ENCODE measurements at places on chromosomes 2 and 18.

DNA sequence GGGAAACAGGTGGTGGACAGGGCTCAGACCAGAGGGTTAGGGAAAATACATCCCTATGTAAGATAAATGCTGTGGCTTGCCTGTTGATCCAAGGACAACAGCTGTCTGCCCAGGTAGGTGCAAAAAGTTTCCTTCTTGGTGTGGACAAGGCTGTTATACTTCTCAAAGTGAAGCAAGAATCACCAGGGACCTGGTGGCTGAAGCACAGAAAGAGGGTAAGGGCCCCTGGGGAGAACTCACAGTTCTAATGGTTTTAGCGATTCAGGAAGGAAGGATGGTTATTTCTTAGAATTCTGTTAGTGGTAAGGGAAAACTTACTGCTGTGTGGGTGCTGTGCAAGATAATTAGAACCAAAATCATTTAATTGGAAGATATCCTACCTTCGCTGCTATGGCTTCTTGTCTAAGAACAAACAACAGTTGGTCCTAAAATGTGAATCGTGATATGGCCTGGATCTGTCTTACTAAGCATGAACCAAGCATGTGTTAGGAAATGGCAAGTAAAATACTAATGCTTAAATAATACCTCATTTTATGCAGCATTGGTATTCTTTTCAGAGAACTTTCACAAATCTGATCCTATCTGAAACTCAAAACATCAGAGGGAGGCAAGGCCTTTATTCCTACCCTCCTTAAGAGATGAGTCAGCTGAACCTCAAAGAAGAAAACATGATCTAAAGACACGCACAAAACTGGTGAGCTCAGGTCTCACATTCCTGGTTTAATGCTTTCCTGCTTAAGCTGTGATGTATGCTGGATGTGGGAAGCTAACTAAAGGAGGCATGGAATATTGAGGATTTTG, 159.2 kb upstream of the THUMPD2 start:
- DNase-seq = peak; percentile 63

DNA sequence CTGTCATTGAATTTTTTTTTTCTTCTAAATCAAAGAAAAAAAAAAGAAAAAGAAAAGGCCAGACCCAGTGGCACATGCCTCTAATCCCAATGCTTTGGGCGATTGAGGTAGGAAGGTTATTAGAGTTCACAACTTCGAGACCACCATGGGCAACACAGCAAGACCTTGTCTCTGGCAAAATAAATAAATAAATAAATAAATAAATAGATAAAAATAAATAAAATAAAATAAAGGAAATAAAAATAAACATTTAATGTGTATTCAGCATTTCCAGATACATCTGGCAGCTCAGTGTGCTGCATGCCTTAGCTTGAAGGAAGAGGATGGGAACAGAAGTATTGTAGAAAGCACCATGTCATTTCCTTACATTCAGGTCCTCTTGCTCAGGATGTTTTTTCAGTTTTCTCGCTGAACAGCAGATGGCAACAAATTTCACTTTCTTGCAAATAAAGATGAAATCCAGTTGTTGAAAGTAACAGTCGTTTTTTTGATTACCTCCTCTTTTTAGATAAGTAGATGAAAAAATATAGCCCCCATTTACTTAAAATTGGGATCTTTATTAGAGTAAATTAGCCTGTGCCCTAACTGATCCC, 25.7 kb upstream of the FAM178B start:
- peak; percentile 3 for DNase-seq

DNA sequence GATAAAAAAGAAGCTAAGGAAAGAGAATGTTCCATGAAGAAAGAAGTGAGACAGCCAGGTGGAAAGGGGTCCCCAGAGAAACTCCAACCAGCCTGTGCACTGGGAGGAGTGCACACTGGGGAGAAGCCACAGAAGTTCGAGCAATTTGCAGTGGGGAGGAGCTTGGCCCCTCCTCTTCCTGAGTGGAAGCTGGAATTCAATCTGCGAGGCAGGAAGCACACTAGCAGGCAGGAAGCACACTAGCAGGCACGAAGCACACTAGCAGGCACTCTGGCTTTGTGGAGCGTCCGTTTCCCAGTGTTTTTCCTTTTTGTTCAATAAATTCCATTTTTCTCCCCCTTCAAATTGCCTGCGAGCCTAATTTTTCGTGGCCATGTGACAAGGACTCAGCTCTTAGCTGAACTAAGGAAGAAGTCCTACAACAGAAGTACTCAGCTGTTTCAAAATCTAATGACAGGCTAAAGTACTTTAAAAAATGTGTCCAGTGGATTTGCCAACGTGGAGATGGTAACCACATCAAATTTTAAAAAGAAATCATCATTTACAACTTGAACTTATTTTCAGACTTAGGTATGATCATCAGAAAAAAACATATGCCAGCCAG, 21.4 kb upstream of the SPIRE1 start:
- DNase-seq = no peak

DNA sequence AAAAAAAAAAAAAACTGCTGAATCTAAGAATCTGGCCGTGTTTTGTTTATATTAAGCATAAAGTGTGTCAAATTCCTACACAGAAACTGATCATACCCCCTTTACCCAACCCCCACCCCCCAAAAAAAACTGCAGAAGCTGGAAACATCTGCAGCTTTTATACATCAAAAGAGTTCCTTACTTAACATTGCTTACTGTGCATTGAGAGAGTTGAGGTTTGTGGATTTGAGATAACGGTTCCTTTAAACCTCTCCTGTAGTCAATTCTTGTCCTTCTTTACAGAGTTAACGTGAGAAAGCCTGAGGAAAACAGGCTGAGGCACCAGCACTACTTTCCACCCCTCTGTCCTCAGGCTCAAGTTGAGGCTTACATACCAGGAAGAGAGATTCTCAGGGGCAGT, 34.5 kb downstream of the FRZB start:
- no peak for DNase-seq

DNA sequence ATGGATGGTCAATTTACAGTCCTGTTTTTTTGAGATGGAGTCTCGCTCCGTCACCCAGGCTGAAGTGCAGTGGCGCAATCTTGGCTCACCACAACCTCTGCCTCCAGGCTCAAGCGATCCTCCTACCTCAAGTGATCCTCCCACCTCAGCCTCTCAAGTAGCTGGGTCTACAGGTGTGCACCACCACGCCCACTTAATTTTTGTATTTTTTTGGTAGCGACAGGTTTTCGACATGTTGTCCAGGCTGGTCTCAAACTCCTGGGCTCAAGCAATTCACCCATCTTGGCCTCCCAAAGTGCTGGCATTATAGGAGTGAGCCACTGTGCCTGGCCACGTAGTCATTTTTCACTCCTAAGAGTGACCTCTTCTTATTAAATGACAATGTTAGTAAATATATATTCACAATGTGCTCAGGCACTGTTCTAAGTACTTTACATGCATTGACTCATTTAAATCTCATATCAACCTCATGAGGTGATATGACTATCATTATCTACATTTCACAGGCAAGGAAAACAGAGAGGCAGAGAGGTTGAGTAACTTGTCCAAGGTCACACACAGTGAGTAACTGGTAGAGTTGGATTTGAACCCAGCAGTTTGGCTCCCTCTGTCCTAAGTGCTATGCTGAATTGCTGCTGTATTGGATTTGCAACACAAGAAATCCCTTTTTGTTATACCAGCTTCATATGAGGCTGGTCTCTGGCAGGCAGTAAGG, 5.6 kb upstream of the DIS3L2 start:
- DNase-seq = no peak

- no peak for DNase-seq
Measured at GRCh38 chr18:79930020-79930642, 21.3 kb downstream of the SLC66A2 start.

GRCh38 chr2:11342551-11343367, 1.7 kb downstream of the ROCK2 start:
- peak; percentile 74 for DNase-seq

DNA sequence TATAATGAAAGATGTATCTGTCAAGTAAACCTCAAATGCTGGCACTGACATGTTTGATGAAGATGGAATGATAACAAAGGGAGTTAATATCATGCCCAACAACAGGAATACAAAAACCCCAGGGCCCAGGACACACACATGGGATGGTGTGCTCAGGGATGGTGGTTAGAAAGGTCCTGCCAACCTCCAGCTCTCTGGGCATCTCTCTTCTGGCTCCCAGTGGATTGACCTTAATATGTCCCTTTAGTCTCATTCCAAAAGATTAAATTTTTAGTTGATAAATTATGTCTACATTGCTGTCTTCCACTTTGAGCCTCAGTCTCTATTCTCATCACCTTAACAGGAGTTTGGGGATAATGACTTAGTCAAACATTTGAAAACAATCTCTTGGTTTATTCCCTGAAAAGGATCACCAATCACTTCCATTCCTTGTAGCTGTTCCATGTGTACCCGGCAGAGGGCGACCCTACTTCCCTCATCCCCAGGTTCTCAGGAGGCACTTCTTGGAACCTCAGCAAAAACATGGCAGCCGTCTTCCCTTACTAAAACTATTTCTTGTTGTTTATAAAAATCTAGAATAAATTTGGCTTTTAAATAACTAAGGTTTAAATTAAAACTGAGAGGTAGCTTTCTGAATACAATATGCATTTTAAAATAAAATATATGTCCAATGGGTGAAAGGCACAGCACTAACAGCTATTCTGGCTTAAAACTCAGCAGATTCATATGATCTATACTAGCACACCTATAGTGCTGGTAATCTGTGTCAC, 29.6 kb downstream of the MCEE start:
- DNase-seq = no peak

- DNase-seq = no peak
Measured at GRCh38 chr2:101200676-101201075, 49.5 kb upstream of the TBC1D8 start.

DNA sequence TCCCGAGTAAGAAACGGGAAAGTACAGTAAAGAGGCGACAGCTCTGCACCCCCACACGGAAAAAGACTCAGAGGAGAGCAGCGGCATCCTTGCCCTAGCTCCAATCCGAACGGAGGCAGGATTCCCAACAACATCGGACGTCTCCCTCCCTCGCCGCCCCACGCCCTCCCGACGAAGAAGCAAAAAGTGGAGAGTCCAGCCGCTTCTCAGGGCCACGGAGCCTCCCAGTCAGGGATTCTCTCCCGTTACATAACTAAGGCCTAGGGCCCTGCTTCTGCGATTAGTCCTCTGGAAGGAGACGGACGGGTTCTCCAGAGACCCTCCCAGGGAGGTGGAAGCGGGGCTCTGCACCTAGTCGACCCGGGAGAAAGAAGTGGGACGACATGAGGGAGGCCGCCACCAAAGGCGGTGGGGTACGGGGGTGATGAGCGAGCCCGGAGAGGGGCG, 587 bp downstream of the SUMO1 start:
- DNase-seq = no peak

GRCh38 chr18:3458952-3459853, 9.2 kb downstream of the TGIF1 start:
- DNase-seq = no peak

GRCh38 chr2:135870571-135870970, 5.7 kb downstream of the MCM6 start:
- DNase-seq = no peak

DNA sequence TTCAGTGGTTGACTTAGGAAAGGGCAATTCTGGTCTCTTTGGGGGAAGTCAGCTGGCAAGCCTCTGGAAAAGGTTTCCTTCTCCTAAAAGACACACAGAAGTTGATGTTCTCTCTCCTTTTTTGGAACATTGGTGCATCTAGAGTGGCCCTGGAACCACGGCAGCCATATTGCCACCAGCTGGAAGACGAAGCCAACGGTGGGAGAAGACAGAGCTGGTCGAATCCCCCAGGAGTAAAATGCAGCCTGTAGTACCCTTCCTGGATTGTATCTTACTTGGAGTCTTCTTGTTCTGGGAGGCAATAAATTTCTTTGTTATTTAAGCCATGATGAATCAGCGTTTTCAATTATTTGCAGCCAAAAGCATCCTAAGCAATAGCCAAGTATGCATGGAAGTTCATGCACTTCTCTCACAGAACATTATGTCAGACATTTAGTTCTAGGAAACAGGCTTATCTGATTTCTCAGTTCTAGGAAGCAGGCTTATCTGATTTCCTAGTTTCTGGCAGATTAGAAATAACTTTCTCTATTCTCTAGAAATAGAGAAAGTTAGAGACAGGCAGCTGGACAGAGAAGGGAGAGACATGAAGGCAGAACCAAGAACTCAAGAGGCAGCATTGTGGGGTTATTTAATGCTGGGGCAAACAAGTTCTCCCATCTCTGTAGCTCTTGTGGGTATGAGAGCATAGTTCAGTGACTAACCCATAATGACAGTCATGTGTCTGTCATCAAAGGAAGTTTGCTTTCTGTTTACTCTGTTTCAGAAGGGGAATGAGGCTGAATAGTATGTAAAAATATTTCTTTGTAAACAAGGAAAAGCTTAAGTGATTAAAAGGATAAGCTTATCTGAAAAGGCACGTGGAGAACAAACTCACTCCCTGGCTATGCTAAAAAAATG, 40.5 kb upstream of the NABP1 start:
- DNase-seq = no peak

GRCh38 chr2:162324953-162325352, 6.5 kb upstream of the IFIH1 start:
- DNase-seq = no peak

DNA sequence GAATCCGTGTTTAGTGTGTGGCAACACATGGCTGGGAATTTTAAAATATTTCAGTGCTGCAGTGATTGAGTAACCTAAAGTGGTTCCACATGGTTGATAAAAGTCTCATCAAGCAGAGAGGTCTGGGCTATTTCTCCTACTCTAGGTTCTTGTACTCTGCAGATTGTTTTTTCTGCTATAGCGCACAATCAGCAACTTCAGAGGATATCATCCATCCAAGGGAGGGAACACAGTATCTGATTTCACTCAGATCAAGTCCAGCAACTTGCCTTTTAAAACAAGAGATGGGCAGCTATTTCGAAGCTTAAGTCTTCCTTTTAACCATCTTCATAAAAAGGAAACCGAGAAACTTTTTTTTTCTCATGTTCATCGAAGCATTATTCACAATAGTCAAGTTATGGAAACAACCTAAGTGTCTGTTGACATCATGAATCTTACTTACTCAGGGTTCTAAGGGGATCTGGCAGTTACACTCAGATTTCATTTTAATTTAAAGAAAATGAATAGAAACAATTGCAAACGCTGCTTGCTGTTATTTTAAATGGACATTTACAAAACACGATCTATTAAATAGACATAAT, 172.7 kb upstream of the TRIB2 start:
- DNase-seq = no peak

- no peak for DNase-seq
Measured at GRCh38 chr2:196331143-196331542, 159.8 kb upstream of the STK17B start.

DNA sequence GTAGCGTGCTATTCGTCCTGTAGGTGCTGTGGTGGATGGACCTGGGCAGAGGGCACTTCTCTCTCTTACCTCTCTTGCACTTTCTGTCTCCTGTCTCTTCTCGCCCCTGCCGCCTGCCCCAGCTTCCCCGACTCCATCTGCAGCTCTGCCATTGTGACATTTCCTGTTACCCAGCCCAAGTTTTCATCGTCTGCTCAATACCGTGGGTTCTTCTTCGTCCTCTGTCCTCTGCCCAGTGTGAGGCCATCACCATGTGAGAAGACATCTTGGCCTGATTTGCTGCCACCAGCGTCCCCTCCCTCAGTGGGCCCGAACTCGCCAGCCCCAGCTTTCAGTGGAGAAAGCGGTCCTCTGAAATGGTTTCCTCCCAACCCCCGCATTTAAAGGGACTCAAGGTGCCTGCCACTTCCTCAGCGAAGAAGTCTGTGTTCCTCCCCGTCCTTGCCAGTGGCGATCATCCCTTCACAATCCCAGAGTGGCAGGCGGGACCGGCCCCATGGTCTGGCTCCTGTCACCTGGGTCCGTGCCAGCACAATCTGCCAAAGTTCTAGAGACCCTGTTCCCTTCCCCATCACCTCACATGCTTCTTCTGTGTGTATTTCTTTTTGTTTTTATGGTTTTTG, 18.0 kb downstream of the TGOLN2 start:
- DNase-seq = no peak

GRCh38 chr2:12881952-12882351, 165.2 kb downstream of the TRIB2 start:
- DNase-seq = no peak

- no peak for DNase-seq
Measured at GRCh38 chr2:8505311-8505920, 176.4 kb upstream of the ID2 start.
